Fibroblast of skin of abdomen (primary cell): ENCODE measurements at places on chromosomes 13 and 19.

GRCh38 chr13:85141401-85141800 lies 657.8 kb downstream of the SLITRK6 start:
- DNase-seq = no peak

DNA sequence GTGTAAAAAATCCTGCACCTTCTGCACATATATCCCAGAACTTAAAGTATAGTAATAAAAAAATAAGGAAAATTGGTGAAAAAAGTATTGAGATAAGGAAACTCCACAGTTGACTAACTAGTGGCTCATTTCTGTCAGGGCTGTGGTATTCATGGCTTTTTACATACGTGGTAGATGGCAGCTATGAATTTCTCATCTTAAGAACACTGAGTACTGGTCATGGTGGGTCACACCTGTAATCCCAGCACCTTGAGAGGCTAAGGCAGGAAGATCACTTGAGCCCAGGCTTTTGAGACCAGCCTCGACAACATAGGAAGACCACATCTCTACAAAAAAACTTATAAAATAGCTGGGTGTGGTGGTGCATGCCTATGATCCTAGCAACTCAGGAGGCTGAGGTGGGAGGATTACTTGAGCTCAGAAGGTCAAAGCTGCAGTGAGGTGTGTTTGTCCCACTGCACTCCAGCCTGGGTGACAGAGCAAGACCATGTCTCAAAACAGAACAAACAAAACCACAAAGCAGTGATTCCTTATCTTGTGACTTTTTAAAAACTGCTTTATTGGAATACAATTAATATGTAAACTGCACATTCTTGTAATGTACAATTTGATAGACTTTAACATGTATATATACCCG lies 16.8 kb downstream of the SLAIN1 start:
- DNase-seq = no peak

- peak; percentile 24 for DNase-seq
Measured at GRCh38 chr13:34993470-34993869, 51.4 kb downstream of the NBEA start.

DNA sequence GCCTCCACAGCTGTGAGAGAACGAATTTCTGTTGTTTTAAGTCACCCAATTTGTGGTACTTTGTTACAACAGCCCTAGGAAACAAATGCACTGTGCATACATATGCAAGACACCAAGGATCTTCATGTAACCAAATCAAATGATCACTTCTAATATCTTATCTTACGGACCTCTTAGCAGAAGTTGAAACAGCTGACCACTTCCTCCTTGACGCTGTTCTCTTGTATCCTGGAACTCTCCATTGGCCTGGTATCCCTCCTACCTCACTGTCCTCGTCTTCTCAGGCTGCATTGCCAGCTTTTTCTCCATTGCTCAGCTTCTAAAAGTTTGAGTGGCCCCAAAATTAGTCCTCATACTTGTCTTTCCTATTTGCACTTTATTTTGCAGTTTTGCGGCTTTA lies 200.4 kb downstream of the DLEU7 start:
- DNase-seq = no peak

DNA sequence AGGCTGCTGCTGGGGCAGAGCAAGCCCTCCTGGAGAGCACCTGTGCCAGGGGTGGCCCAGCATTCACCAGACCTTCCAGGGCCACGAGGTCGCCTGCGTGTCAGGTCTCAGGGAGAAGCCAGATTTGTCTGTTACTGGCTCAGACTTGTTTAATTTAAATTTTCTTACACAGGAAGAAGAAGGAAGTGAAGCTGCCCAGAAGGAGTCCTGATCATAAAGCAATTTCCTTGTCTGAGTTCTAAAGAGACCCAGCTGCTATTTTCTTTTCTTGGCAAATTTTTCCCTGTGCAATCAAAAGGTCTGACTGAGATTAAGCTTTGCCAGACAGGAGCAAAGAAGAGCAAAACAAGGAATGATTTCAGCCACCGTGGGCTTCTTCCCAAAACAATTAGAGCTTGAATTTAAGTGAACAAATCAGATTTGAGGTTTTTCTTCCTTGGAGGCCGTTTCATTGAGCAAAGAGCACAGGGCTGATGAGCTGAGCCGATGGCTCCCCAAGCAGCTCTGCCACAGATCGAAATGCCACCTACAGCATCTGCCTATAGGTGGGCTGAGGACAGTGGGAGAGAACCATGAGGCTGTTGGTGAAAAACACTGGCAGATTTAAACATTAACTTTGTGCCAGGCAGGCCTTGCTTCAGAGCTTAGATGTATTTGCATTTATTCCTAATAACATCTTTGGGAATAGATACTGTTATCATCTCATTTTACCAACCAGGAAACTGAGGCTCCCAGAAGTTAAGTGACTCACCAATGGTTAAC lies 40.1 kb downstream of the HSPH1 start:
- no peak for DNase-seq

GRCh38 chr13:59906413-59907049 lies 257.2 kb downstream of the DIAPH3 start:
- DNase-seq = peak; percentile 47

- DNase-seq = no peak
Measured at GRCh38 chr13:109088624-109088917, 459.2 kb downstream of the MYO16 start.

DNA sequence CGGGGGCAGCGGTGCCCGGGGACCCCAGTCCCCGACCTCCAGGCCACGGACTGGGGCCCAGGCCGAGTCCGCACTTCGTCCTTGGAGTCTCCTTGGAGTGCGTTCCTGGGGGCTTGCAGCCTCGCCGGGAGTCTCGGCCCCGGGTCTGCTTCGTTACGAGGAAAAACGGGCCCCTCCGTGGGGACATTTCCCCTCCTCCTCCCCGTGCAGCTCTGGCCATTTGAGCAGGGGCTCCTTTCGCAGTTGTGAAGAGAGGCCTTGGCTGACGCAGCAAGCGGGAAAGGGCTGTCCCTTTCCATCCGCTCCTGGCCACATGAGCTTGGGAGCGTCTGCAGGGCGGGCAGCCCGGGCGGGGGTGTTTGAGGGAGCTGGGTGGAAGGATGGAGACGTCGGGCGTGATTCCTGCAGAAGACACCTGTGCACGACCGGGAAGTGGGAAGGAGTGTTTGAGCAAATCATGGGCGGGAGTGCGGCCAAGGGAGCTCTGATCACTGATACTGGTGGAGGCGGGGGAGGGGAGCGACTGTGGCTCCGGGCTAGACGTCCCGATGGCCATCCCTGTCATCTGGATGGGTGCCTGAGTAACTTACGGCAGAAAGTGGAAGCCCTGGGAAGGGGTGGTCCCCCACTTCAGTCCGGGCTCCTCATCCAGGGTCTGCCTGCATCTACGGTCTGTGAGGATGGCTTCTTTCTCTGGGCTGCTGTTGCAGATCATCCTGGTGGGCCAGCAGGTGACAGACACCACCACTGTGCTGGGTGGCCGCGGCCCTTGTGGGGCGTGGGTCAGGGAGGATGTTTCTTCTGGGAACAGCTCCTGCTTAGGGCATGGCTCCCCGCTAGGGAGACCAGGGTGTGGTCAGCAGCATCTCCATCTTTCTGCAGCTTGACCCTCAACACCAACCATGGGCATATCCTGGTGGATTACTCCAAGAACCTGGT lies 736 bp downstream of the GPI start:
- peak; percentile 9 for DNase-seq

- DNase-seq = no peak
Measured at GRCh38 chr13:83498045-83498444, 384.2 kb downstream of the SLITRK1 start.

DNA sequence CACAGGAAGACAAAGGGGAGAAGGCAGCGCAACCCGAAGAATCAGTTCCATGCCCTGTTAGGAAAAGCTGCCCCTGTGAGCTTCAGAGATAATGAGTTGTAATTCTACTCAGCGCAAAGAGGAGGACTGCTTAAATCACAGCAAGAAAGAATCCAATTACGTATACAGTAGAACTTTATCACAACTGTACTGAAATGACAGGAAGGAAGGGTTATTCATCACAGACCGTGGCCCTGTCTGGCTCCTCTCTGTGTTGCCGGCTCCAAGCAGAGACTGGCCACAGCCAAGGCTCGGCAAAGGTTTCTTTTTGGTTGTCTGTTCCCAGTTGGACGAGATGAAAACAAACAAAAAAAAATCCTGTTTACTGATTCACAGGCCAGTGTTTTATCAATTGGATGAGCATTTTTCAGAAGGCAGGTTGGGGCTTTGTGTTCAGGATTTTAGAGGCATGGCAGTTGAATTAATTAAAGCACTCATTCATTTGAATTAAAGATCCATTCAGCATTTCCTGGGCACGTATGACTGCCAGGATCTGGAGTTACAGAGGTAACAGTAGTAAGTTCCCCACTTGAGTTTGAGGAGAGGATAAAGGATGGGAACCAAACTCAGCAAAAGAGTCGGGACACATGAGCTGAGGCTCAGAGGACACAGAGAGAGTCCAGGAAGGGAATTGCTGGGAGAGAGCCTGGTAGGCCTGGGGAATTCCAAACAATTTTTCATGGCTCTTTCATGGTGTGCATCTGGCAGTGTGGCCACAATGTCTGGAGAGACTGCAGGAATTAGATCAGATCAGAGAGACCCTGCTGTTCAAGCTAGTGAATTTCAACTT lies 341.0 kb downstream of the DNAJC15 start:
- peak; percentile 75 for DNase-seq

GRCh38 chr13:79282976-79283375 lies 123.1 kb downstream of the RBM26 start:
- no peak for DNase-seq

DNA sequence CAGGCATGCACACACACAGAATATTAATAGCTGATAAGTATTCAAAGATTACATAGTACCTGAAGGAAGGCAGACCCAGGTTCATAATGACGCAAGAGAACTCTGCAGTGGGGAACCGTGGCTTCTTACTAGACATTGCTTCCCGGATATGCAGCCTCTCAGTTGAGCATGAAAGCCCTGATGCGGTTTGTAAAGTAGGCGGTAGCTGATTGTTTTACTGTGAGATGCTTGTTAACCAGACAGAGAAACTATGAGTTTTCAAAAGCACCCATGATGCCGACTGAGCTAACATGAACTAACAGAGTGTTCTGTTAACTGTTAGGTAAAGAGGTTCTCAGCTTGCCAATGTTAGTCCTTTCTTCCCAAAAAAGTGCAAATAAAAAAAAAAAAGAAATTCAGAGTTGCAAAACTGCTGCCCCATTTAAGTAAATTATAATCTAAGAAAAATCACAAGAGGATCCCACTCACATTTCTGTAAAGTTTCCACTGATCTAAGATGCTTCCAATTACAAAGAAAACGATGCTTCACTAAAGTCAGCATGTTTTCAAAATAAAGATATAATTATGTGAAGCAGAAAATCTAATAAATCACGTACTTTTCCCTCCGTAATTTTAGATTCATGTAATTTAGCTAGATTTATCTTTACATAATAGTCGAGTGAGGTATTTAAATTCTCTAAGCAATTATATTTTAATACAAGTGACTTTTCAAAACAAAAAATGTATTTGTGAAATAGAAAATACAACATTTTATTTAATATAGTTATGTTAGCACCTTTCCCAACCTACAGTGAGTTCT lies 2.2 kb downstream of the FLT1 start:
- no peak for DNase-seq

GRCh38 chr19:30877661-30878113 lies 471.5 kb downstream of the TSHZ3 start:
- no peak for DNase-seq

DNA sequence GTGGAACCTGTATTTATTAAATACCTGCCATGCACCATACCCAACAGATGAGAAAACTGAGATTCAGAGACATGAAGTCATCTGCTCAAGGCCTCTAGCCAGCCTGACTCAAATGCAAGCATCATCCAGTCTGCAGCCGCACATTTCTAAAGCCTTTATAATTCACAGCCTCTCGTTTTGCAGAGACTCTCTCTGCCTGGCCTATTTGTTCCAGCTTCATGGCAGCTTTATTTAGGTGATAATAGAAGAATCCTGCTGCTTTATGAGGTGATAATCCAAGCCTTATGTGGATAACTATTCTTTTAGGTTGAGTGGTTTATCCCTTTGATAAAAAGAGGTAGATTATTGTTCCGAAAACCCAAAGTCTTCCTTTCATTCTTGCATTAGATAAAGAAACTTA lies 58.4 kb downstream of the OXGR1 start:
- no peak for DNase-seq

- DNase-seq = no peak
Measured at GRCh38 chr13:44388427-44389059, 14.9 kb downstream of the SERP2 start.

DNA sequence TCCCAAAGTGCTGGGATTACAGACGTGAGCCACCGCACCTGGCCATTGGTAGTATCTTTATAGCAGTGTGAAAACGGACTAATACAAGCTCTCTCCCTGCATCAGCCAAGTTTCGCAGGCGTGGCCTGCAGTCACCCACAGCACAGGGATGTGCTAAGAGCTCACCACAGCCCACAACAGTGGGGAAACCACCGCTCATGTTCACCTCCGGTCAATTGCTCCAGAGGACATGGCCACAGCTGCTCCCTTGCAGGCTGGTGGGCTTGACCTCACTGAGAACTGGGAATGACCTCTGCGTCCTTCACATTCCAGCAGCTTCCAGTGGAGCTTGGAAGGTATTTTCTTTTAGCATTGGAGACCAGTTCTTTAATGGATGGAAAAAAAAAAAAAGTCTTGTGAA lies 156.4 kb downstream of the KCTD15 start:
- DNase-seq = no peak

DNA sequence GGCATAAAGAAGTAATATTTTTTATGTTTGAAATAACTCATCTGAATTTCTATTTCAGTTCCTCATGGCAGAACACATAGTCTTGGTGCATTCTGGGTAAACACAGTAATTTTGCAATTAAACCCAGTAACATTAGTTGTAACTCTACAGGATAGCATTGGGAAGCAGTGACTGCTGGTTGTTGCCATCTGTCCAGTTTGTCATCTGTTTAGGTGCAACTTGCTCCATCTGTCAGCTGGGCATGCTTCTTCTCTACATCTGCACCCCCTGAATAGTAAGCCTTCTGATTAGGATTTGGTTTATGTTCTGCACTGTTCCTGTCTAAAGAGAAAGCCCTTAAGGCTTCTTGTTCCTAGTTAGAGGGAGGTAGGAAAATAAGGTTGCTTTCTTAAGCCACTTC lies 63.5 kb upstream of the CSNK1A1L start:
- no peak for DNase-seq

- DNase-seq = no peak
Measured at GRCh38 chr13:57063007-57063406, 77.7 kb upstream of the PRR20A start.

DNA sequence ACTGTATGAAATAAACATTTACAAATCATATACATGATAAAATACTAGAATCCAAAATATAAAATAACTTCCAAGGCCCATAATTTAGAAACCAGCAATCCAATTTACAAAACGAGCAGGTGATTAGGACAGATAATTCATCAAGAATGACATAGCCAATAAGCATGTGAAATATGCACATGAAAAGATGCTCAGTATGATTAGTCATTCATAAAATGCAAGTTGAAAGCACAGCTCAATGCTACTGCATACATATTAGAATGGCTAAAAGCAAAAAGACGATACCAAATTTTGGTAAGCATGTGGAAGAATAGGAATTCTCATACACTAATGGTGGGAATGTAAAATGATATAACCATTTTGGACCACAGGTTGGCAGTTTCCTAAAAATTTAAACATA lies 837.2 kb upstream of the MIR17HG start:
- peak; percentile 8 for DNase-seq

GRCh38 chr19:14577885-14578427 lies 4.9 kb upstream of the CLEC17A start:
- no peak for DNase-seq

- peak; percentile 93 for DNase-seq
Measured at GRCh38 chr19:33373453-33374235, at the start of gene CEBPG. Gene CEBPG, plus strand, starts transcription at chr19:33373709. Its CDS starts 5,531 bp downstream, at chr19:33379240.

- no peak for DNase-seq
Measured at GRCh38 chr19:32966750-32967149, 5.0 kb downstream of the CEP89 start.
